ENCODE measurements at places on chromosomes 6 and 20.

DNA sequence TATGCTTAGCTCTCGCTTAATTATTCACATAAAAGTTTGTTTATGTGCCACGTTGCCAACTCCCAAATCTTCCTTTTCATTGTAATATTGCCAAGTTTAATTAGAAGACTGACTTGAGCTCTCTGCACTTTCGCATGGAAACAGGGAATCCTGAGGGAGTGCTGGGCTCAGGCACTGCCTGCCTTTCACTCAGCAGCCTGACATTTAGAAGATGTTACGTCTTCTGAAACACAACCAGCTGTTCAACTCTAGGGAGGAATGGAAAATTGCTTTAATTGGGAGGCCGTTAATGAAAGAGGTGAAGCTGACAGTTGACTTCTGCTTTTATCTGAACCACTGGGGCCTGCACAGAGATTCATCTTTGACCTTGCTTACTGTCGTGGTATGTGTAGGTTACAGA, 77.4 kb upstream of the MTHFD1L start:
- DNase-seq, result no peak

DNA sequence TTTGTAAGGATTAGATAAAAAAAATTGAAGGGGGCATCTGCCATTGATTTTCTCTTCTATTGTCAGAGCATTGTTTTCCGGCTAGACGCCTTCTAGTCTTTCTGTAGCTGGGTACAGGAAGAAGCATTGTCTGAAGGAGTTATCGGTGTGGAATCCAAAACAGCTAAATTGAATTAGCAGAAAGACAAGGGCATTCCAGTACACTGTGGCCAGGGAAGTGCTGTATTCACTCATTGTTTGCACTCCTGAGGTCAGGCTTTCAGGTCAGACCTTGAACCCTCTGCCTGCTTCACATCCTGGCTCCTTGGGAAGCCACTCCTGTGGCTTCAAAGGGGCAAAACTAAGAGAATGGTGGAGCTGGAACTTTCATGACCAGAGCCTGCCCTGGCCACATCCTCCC, 81.1 kb upstream of the SNAP25 start:
- DNase-seq, result no peak

DNA sequence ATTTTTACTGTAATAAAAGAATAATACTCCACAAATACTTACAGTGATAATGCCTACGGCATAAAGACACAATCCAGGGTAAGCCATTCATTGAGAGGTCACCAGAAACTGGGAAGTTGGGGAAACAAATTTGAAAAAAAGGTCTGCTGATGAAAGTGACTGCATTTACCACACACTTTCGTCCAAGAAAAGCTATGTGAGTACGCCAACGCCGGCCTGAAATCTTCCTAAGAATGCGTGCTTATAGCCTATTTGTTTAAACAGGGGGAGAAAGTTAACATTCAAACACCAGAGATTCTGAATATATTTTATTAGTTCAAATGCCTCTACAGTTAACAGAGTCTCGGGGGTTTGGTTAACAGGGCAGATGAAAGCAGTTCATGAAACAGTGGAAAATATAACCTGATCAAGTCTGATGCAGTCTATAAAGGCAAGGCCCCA, 657 bp upstream of the LTV1 start:
- DNase-seq, result no peak

- DNase-seq, result no peak
Observed at GRCh38 chr20:64086801-64087200, 2.6 kb upstream of the LKAAEAR1 start.

DNA sequence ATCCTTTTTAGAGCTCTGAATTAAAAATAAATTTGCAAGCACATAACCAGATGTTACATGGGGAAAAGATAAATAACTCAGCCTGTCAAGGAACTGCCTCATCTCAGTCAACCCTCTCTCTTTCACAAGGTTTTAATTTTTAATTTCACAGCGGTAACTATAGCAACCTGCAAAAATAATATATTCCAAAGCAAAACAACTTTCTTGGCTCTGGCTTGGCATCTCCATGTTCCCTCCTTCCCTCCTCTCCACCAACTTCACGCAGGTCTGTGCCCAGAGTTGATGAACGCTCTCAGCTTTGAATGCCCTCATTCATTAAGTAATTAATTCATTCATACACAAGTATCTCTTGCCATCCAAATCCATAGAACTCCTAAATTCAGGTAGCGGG, 32.5 kb upstream of the SIRPA start:
- no peak for DNase-seq

- DNase-seq, result no peak
Observed at GRCh38 chr6:36334832-36335459, 1.7 kb downstream of the BNIP5 start.

- DNase-seq, result no peak
Observed at GRCh38 chr6:81761197-81761596, 8.7 kb upstream of the TENT5A start.

- no peak for DNase-seq
Observed at GRCh38 chr6:135225911-135226310, 44.8 kb downstream of the MYB start.

DNA sequence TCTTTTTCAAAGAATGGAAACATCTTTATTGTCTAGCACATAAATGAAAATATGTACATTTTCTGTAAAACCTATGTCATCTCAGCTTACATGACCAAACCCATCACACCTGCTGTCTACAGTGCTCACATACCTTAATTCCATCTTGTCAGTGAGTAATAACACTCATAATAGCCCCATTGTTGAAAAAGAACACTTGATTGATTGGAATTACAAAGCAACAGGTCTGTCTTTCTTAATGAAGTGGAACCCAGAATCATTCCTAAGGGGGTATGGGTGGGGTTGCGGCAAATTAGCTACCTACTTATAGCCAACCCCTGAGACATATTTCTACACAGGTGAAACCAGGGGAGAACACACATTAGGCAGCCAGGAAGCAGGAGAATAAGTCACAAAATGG, 20.2 kb downstream of the ADGRF4 start:
- DNase-seq, result no peak

DNA sequence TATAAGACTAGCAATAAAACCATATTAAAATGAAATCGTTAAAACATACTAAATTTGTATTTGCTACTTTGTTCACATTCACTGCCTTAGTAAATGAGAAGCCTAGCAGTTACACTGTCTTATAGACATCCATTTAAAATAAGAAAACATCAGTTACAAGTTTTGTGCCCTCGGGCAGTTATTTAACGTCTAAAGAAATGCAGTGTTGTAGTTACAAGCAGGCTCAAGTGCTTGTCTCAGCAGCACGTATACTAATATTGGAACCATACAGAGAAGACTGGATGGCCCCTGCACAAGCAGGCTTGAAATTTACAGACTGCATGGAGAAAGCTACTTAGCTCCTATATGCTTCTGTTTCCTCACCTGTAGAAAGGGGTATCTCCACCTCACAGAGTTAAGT, 93.1 kb downstream of the HACE1 start:
- no peak for DNase-seq

DNA sequence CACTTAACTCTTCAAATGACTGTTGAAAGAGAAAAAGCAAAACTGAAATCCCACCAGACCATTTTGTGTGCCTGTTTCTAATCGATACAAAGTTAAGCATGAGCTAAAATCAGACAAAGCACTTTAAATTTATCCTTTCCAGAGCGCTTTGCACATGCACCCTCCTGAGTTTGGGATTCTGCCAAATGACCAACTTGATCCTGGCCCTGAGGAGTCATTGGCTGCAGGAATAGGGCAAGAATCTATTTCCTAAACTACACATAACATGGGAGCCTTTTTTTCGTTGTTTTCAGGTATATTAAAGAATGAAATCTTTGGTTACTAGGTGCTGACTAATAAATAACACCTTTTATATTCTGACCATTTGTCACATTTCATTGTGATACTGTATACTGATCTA, 23.8 kb upstream of the MTHFD1L start:
- DNase-seq, result no peak

DNA sequence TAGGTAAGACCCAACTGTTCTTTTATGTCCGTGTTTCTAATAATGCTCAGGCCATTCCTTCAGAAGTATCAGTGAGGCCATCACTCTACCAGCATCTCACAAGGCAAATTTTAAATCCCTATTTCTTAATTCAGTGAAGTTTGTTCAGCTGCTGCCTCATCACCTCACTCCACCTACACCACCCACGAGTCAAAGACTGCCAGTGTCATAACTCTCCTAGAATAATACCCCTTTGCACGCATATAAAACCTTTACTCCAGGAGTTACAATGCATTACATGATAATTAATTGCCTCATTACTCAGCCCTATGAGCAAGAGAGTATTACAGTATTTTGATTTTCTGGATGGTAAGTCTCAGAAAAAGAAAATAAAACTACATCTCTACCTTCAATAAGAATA, 793.6 kb downstream of the TFAP2A start:
- no peak for DNase-seq

- no peak for DNase-seq
Observed at GRCh38 chr6:48099713-48100587, 11.0 kb downstream of the PTCHD4 start.

DNA sequence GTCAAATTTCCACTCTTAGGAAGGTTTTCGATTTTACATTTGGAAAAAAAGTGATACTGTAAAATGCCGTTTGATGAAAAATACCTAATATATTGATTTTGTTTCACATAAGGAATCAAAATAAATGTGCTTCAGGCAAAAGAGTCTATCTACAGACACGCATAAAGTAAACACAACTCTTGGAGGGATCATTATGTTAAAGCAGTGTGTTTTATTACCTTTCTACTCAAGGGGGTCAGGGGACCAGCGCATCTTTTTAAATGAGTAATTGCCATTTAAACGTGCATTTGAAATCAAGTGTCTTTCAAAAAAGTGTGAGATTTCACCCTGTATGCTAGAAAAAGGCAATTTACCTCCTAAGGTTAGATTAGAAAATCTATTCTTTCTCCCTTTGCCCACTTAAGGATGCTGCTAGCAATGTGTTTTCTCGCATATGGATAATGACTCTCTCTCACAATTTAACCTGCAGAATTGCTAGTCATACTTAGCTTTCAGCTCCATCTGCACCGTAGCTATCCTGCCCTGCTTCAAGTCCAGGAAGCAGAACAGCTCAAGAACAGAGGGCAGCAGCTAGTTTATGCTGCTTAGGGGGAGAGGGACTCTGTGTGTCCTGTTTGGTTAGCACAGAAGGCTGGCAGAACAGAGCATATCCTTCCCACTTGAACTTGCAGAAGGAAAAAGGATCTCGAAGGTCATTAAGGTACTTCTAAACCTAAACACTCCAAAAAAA, 35.0 kb downstream of the NKAIN2 start:
- DNase-seq, result no peak

- no peak for DNase-seq
Observed at GRCh38 chr6:19301980-19302379, 535.2 kb upstream of the ID4 start.

GRCh38 chr6:6609450-6609849, 20.9 kb downstream of the LY86 start:
- no peak for DNase-seq

- DNase-seq, result no peak
Observed at GRCh38 chr6:100726666-100727065, 154.5 kb downstream of the ASCC3 start.

- DNase-seq, result no peak
Observed at GRCh38 chr6:154508573-154509375, 1.7 kb downstream of the CNKSR3 start.

Measured in mesothelial cell of epicardium (in vitro differentiated cells).